ENCODE measurements at places on chromosomes 1 and 21.

DNA sequence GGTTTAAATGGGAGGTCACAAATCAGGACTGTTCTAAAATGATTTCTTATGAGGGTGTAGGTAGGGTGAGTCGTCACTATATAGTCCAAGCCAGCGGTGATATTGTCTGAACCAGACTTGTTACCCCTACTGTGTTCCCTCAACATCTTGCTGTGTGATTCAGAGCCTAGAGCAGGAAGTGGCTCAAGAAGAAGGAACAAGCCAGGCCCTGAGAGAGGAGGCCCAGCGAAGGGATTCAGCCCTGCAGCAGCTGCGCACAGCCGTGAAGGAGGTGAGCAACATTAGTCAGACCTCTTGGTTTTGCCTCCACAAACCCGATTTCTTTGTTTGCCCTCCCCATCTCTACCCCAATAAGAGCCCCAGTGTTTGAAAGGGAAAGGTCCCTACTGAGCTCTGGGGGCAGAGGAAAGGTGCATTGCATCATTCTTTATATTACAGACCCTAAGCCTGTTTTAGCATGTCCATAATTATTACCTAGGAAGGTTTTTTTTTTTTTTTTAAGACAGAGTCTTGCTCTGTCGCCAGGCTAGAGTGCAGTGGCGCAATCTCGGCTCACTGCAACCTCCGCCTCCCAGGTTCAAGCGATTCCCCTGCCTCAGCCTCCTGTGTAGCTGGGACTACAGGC is 5.0 kb upstream of the SH3BGRL3 start:
- DNase-seq, result no peak

DNA sequence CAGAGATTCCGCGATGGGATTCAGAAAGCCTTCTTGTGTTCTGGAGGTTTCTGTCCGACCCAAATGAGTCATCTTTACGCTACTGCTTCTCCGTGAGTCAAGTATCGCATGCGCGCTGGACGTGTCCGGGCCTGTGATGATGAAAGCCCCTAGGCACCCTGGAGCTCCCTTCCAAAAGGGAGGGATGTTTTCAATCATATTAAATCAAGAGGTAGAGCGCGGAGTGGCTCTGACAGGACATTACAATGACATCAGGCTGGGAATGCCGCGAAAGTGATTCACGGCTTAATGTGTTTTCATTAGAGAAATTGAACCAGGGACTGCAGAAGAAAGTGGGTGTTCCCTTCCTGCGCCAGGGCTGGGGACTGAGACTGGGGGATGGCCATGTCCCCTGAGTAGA is 48.5 kb downstream of the AJAP1 start:
- no peak for DNase-seq

- DNase-seq, result no peak
Observed at GRCh38 chr1:168217664-168218063, 8.1 kb upstream of the SFT2D2 start.

GRCh38 chr1:109912214-109912861 is 1.7 kb downstream of the CSF1 start:
- no peak for DNase-seq

DNA sequence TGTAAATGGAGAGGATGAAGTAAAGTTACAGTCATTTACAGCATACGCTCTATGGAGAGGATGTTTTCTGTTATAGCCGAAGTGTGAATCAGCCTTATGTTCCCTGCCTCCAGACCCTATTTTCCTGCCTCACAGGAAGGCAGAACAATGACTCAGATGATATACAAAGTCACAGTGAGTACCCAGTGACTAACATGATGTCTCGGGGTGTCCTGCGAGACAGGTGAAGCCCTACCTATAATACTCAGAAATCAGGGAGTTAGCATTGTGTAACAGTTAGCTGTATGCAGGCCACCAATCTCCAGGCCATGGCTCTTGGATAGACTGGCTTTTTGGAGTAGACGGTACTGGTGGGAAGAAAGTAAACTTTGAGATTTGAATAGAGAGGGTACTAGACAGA is 55.6 kb upstream of the FBXO28 start:
- no peak for DNase-seq

GRCh38 chr1:87642581-87643221 is 314.0 kb downstream of the LMO4 start:
- DNase-seq, result peak; percentile 9

DNA sequence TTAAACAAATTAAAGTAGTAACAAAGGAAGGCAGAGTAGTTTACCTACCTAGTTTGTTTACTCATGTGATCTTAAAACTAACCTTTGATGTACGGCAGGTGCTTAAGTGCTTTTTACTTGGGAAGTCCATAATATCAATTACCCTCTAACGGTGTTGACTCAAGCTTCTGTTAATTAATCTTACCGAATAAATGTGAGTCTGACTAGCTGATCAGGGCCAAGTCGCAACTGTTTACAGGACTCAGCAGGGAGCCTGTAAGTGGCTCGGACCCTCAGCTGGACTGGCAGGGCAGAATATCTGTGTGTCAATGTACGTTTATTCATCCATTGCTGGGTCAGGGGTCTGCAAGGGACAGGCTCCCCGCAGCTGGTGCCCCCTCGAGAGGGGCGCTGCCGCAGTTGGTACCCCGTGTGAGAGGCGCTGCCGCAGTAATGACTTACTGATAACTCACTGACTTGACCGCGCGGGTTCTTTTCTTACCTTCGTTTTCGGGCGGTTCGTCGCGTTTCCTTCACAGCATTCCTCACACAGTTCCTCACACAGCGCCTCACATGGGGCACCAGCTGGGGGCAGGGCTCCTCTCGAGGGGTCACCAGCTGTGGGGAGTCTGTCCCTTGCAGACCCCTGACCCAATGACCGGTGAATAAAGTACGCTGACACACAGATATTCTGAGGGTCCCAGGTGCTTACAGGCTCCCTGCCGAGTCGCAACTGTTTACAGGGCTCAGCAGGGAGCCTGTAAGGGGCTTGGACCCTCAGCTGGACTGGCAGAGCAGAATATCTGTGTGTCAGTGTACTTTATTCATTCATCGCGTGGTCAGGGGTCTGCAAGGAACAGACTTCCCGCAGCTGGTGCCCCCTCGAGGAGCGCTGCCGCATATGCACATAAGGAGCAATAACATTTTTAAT is 3.0 kb downstream of the FMO1 start:
- peak; percentile 96 for DNase-seq

DNA sequence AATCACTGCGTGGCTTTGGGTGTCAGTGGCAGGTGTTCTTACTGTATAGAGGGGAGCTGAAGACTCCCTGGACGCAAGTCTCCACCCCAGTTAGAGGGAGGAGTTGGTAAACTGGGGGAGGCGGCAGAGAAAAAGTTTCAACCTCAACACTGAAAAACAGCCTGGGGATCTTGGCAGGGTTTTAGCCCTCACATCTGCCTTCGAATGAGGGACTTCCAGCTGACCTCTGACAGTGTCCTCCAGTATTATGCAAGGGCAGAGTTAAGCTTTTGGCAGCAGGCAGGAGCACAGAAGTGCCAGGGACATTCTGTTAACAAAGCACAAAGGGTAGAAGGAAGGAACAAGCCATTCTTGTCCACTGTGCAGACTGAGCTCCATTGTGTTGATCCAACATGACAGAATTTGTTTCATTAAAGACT is 41.2 kb upstream of the RAB4A start:
- DNase-seq, result no peak

DNA sequence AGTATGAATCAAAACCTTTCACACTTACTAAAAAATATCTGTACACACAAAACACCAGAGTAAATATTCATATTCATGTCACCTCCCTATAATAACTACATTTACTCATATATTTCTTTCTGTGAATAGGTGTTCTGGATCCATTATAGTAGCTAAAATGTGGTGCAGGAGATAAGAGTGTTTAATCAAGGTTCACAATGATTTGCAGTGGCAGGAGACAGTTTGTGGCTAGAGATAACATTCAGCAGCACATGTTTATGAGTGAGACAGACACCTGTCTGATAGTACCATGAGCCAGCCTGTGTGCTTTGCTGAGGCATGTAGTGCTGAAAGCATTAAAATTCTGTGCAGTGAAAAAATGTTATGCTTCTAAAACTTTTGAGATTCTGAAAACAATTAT is 410.3 kb downstream of the SRGAP2C start:
- no peak for DNase-seq

DNA sequence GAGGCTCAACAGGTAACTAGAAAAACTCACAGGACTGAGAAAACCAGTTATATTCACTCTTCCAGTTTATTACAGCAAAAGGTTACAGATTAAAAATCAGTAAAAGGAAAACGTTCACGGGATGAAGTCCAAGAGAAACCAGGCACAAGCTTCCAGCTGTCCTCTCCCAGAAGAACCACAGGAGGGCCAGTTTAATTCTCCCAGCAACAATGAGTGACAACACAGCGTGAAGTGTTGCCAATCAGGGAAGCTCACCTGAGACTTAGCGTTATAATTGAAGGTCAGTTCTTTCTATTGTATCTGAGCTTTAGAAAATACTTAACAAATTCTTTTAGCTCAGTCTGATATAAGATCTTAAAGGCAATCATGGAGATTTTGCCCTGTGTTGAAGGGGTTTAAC is 65.2 kb upstream of the TNR start:
- no peak for DNase-seq

DNA sequence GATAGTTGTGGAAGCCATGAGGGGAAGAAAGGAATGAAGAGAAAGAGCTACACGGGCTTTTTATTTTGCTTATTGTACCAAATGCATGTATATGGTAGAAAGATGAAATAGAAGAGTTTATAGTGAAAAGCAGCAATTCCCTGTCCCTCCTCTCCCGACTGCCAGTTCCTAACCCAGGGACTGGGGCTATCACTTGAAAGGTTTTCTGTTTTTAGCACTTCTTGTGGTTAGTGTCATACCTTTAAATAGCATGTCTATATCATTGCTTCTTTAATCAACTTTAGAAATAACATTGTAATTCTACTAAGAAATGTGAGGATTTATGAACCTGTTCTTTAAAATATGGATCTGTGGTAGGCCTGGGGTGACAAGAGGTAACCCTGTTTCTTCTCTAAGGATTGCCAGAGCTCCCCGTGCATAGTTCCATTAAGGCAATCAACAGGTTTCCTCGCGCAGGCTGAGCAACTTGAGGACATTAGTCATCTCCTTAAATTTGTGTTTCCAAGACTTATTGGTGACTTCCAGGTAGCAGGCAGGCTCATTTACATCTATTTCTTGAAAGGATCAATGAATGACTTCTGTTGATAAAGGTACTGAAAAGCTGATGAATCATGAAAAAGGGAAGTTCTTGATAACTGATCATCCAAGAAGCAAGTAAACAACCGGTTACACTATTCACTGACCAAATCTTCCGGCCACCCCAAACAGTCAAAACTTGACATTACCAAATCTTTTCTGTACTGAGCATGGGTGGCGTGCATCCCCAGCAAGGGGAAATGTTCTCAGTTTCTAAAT is 37.8 kb upstream of the S1PR1 start:
- DNase-seq, result no peak

DNA sequence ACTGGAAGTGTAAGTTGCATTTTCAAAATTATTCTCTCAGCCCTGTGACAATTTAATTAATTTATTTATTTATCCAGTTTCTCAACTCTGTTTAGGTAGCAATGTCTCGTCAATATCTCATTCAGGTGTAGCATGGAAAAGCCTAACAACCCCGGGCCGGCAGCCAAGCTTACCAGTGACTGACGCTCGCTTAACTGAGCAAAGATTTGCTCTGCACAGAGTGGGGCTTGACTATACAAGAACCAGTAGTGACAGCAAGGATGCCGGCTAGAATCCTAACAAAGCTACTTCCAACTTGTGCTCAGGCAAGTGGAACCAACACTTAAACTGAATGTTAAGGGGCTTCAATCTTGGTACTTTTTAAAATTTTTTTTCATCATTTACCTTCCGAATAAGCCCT is 80.9 kb upstream of the ESRRG start:
- no peak for DNase-seq

- DNase-seq, result no peak
Observed at GRCh38 chr1:113207019-113207418, 134.0 kb downstream of the LRIG2 start.

DNA sequence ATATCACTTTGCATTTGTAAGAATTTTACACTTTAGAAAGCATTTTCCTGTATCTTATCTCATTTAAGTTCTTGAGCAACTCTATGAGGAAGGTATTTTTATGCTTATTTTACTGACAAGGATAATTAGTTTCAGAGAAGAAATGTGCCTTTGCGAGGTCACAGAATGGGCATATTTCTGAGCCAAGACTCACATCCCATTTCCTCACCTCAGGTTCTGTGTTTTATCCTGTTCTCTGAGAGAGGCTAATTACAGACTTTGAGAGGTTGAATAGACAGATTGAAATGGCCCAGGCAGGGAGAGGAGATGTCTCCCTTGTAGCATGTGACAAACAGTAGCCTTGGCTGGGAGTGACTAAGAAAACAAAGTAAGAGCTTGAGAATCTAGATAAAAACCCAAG is 39.1 kb upstream of the ZC3H11B start:
- DNase-seq, result no peak

- no peak for DNase-seq
Observed at GRCh38 chr1:24635195-24635843, 7.8 kb upstream of the SRRM1 start.

- no peak for DNase-seq
Observed at GRCh38 chr1:43312212-43312623, 11.4 kb downstream of the TIE1 start.

- DNase-seq, result no peak
Observed at GRCh38 chr1:6672558-6672957, 29.1 kb downstream of the DNAJC11 start.

GRCh38 chr1:234769986-234770795 is 160.2 kb upstream of the IRF2BP2 start:
- DNase-seq, result no peak

DNA sequence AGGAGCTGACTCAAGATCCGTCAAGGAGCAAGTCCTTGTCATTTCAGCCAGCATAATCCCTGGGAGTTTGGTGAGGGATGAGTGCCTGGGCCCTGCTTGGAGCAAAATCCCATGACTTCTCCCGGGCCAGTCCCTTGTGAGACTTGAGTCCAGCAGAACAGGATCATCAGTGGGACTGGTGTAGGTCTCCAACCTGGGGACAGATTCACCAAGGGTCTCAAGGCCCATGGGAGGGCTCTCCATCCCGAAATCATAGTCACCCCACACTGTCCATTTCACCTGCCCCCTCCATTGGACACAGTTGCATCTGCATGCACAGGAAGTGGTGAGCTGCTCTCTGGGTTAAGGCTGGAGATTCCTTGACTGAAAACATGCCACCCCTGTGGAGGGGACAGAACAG is 178.2 kb downstream of the FOXD2 start:
- no peak for DNase-seq

- DNase-seq, result no peak
Observed at GRCh38 chr1:220990427-220991339, 111.4 kb downstream of the HLX start.

- DNase-seq, result no peak
Observed at GRCh38 chr1:218367118-218367517, 22.0 kb downstream of the TGFB2 start.

- no peak for DNase-seq
Observed at GRCh38 chr1:152029144-152029928, 7.5 kb downstream of the S100A11 start.

Measured in NCI-H187 (cell line).